Stimulated activated CD4-positive, alpha-beta T cell treated with anti-CD3 and anti-CD28 coated beads, TNF-alpha, amount 100 ng/mL, for 24 hours (primary cell): ENCODE measurements at places on chromosomes 2 and 18.

DNA sequence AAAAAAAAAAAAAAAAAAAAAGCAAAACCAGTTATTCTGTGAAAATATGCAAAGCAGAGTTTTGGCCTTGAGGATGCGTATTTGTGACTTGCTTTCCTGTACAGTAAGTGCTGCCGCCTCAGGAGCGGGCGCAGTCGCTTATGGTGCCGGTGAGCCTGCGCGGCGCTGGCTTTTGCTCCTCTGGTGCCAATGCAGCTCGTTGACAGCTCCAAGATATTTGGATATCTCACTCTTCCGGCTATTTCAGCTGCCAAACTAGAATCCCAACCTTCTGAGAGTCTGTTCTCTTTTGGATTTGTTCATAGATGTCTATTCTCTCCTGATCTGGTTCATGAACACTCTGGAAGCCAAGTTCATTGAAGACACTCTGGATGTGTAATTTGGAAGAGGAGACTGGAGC lies 184.1 kb downstream of the AGAP1 start:
- no peak for DNase-seq

- DNase-seq, result no peak
Measured at GRCh38 chr18:11316546-11316945, 167.2 kb upstream of the PIEZO2 start.

GRCh38 chr18:57569133-57569532 lies 17.4 kb downstream of the FECH start:
- DNase-seq, result no peak

DNA sequence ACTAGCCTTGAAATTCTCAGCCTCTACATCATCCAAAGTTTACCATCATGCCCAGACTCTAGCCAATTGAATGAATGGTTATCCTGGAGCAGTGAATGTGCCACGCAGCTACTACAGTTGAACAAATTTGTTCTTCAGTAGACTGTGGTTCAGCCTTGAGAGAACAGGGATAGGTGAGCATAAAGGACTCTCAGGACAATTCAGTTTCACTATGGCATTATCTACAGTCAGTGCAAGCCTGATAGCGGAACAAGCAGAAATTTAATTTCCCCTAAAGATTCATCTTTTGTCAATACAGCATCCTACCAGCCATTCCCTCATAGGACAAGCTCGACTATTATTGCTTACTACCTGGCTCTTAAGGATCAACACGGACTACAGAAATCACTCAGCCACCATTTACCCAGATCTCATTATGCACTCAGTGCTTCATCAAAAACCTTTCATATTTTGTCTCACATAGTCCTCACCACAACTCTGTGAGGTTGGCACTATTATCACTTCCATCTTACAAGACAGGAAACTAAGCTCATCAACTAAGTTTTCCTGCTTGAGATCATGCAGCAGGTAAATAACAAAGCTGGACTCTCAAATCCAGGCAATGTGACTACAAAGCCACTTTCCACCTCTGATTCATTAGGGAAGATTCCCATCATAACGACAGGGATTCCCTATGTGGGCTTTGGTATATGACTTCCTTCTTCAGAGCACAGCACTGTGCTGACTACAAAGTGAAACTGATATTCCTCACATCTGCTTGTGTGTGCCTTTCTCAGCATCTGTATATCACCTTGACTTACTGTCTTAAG lies 181.5 kb upstream of the ACVR2A start:
- DNase-seq, result no peak

- DNase-seq, result no peak
Measured at GRCh38 chr2:16482460-16482859, 183.2 kb downstream of the CYRIA start.
